ENCODE measurements at places on chromosomes 4 and X. TPM values are rescaled to one million over a fixed set of nuclear protein-coding genes. Genes with fewer than 3 reads are reported as not detected.

The ENPP6 gene
- total RNA-seq: not detected

The RHOH gene
- not detected for total RNA-seq

GRCh38 chrX:49992853-49993252, 70.5 kb downstream of the CLCN5 start:
- DNase-seq: no peak

The HERC3 gene
- 14.0 TPM for total RNA-seq

GRCh38 chr4:69849297-69849696, 10.6 kb downstream of the SULT1E1 start:
- DNase-seq: no peak

DNA sequence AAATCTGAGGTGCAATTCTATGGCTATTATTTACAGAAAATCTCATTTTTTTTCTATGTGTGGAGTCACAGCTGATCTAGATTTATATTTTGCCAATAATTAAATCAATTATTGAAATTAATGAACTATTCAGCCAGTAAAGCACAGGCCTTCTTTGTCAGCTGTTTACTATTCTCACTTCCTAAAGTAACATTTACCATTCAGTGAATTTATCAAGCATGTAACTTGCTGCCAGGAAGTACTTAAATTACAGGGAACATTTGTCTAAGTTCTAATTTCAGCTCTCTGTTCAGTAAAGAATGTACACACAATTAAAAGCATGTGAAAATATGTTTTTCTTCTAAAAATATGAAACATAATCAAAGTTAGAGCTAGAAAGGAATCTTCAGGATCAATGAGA, 79.3 kb downstream of the DTHD1 start:
- no peak for DNase-seq

- no peak for DNase-seq
These were observed 41.8 kb downstream of the RPS6KA3 start for GRCh38 chrX:20224814-20225487.

- DNase-seq: no peak
These were observed 48.5 kb downstream of the TSPAN5 start for GRCh38 chr4:98609934-98610333.

- DNase-seq: no peak
These were observed 4.7 kb downstream of the SRPX2 start for GRCh38 chrX:100648458-100649417.

The CCDC110 gene
- 0.07 TPM for total RNA-seq

The DCAF12L1 gene
- 10.7 TPM for total RNA-seq

The DNAAF6 gene
- not detected for total RNA-seq

The CBR4 gene
- 10.3 TPM for total RNA-seq

DNA sequence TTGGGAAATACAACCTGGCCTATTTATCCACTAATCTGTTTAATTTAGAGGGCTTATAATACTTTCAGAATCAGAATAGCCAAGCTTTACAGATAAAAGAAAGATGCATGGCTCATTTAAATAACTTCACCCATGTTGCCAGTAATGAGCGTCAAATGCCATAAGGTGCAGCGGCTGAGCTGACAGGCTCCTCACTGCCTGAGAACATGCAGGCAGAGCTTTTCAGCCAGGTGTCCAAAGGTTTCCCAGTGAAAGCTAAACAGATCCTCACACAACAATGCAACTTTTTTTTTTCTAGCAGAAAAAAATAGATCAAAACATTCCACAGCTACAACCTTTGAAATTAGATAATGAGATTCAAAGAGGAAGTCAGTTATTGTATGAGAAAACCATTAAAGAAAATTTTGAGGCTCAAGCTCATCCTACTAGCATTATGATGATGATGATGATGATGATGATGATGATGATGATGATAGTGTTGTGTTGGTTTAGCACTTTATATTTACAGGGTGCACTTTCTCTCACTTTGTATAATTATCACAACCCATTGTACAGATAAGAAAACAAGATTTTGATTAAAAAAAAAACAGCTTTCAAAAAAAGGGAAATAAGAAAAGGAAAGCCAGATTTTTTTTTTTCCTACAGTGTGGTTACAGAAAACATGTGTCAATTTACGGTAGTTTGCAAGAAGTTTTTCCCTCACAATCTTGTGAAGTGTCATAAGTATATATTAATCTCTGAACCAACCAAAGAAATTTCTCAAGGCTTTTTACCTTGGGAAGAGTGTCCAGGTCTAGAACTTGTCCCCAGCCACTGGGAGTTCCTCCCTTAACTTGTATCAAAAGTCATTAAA, 12.2 kb upstream of the TNIP3 start:
- DNase-seq: no peak

DNA sequence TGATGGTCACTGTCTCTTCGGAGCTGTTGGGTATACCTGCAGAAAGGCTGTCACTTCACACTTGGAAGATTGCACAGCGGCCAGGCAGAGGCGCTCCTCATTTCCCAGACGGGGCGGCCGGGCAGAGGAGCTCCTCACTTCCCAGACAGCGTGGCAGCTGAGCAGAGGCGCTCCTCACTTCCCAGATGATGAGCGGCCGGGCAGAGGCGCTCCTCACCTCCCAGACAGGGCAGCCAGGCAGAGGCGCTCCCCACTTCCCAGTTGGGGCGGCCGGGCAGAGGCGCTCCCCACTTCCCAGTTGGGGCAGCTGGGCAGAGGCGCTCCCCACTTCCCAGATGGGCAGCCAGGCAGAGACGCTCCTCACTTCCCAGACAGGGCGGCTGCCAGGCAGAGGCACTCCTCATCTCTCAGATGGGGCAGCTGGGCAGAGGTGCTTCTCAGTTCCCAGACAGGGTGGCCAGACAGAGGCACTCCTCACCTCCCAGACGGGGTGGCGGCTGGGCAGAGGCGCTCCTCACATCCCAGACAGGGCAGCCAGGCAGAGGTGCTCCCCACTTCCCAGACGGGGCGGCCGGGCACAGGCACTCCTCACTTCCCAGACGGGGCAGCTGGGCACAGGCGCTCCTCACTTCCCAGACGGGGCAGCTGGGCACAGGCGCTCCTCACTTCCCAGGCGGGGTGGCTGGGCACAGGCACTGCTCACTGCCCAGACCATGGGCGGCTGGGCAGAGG, 18.8 kb downstream of the PABPC1L2B start:
- no peak for DNase-seq

The GLOD5 gene
- total RNA-seq: not detected

- no peak for DNase-seq
These were observed 41.3 kb downstream of the ATG4A start for GRCh38 chrX:108132876-108133275.

DNA sequence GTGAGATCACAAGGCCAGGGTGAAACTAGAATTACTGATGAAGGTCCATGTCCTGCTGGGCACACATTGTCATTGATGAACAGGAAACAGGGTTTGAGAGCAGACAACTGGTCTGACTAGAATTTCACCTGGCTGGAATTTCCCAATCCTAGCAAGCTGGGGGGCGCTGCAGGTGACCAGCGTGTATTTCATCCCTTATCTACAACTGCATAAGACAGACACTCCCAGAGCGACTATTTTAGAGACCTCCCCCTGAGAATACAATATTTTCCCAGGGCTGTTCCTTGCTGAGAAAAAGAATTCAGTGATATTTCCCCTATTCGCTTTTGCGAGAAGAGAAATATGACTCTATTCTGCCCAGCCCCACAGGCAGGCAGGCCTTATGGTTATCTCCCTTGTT, 432.6 kb upstream of the GALNT7 start:
- DNase-seq: no peak

The NONO gene
- total RNA-seq: 435 TPM

- DNase-seq: no peak
These were observed 134.9 kb downstream of the STOX2 start for GRCh38 chr4:184039963-184040383.

DNA sequence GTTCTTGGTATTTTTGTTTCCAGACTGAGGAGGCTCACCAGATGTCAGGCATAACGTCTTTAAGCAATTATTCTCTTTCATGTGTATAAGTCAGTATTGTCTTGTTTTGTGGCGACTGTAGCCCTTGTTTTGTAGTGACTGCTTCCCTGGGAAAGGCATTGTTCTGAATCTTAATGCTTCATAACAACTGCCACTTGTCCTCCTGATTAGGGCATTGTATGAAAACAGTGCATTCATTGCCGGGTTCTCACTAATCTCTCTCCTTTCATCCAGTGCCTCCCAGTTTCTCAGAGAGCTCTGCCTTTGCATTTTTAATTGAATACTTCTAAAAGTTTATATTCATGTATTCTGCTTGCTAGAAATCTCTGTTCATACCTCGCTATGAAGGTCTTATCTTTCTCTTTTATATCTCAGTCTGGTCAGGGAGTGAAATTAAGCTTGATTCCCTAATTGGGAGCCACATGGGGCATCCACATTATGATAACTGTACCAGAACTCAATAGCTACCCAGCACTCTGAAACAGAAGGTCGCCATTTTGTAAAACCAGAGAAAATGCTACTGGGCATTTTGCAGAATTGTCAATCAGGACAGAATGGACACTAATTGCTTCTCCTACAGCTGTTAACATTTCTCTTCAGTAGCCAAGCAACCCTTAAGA, 149.8 kb downstream of the GBA3 start:
- no peak for DNase-seq

GRCh38 chrX:48751343-48751742, 10.2 kb upstream of the GLOD5 start:
- no peak for DNase-seq

The SSX7 gene
- not detected for total RNA-seq

DNA sequence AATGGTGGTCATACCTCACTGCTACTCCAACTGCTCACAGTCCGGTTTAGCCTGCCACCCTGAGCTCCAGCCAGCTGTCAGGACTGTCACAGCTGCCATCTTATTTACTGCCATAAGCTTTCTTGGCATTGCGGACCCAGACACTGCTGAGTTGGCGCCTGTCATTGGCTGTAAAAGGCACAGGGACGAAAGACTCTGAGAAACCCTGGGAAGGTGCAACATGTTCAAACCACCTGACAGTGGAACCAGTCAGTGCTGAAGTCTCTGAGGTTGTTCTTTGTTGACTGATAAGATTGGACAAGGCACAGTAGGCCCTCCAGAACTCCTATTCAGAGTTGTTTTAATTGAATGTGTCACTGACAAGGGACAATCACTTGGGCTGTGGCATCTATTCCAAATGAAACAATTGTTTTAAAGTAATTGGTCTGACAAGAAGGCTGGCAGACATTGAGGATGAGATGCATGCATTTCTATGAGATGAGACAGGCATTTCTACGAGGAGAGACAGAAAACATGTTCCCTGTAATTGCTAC, 927.8 kb downstream of the STPG2 start:
- no peak for DNase-seq

DNA sequence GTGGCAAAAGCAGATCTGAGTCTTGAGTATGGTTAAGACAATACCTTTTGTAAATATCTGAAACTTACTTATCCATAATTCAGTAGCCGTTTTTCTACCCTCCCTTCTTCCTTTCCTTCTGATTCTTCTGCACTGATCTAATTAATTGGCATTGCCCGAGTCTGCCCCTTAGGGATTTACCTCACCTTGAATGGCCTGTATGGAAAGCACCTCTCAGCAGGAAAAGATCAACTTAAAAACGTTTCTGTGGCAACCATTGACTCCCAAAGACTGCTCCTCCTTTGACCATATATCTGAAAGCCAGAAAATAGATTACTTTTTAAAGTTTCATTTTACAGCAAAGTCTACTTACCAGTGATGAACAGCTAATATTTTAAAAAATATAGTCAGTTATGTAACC, 496.5 kb upstream of the LCORL start:
- no peak for DNase-seq

- DNase-seq: no peak
These were observed 20.8 kb downstream of the GRSF1 start for GRCh38 chr4:70818921-70819320.

Measured in epithelial cell of proximal tubule (primary cell).